Left renal pelvis (tissue), 4 donors: ENCODE measurements at places on chromosomes 3 and 15.

GRCh38 chr3:195116407-195117185, 154.4 kb downstream of the XXYLT1 start:
- DNase-seq = no peak

DNA sequence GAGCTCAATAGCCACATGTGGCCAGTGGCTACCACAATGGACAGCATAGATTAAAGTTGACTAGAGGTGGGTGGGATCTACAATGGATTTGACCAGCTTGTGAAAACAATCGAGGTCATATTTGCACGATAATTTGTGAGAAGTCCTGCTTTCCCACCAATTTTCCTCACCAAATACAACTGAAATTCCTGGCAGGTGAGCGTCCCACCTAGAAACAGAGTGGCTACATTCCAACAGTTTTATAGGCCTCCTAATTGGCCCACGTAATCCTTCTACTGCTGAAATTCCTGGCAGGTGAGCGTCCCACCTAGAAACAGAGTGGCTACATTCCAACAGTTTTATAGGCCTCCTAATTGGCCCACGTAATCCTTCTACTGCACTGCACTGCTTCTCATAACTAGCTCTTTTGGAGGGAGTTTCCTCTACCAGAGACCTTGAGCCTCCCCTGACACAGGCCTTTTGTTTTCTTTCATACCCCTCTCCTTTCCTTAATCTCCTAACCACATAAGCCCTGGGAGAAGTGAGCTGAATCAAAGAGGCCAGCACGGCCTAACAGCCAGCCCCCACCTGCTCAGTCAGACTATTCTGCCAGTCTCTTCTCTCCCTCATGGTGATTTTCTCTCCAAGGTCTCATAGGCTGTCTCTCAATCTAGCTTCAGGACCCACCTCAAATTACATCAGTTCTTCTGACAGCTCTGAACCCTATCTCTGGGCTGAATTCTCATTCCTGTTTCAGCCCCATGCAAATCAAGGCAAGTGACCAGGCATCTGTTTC, 80.2 kb downstream of the BFSP2 start:
- DNase-seq = no peak

DNA sequence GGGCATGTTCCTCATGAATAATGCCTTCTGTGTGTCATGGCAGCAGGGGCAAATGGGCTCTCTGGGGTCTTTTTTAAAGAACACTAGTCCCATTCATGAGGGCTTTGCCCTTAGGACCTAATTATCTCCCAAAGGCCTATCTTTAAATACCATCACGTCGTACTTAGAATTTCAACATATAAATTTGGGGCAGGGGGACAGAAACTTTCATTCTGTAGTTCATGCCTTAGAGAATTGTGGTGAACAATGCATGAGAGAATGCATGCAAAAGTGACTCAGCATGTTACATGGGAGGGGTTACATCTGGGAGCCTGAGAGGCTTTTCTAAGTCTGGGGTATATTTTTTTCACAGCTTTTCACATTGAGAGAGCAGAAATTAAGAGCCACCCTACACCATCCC, 208.5 kb upstream of the ROPN1 start:
- no peak for DNase-seq

- no peak for DNase-seq
Observed at GRCh38 chr3:63228677-63229076, 49.4 kb upstream of the SYNPR start.

GRCh38 chr15:98012354-98012753, 51.9 kb downstream of the ARRDC4 start:
- no peak for DNase-seq

DNA sequence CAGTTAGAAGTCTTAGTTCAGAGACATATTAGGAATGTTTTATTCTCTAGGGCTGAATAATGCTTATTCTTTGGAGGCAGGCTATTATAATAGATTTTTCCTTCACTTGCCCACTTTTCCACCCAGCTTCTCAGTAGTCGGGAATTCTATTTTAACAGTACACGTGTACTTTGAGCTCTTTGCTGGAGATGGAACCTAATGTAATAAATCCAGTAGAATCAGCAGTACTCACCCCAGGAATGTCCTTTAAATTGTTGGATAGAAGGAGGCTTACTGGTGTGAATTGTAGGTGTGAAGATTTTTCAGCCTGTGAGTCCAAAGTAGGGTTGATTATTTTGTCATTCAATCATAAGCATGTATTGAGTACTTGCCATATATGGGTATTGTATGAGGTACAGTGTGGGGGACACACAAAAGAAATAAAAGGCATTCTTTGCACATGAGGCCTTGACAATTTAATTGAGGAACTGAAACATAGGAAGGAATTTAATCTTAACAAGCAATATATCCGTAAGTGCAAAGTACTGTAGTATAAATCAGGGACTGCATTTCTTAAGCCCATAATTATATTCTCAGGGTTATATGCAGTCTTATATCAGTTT, 29.5 kb upstream of the MGA start:
- DNase-seq = no peak

GRCh38 chr15:101784644-101785043, 18.7 kb upstream of the OR4F6 start:
- no peak for DNase-seq

DNA sequence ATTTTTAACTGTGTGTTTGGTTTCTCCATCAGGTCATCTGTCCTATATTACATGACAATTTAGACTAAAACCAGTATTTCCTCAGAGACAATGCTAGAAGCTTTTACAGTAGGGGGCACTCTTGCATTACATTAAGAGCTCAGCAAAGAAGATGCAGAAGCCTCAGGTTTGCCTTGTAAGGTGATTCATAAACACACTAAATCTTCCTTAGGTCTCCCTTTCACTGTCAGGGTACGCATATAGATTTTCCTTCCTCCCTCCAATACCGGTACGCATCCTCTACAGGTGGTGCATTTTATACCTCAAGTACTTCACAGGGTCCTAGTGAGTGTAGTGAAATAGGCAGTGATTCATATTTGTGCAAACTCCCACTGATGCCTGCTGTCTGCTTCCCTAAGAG, 46.5 kb downstream of the CD86 start:
- peak; percentile 57 for DNase-seq

- no peak for DNase-seq
Observed at GRCh38 chr15:39685999-39686613, 96.5 kb downstream of the FSIP1 start.

GRCh38 chr15:75123395-75123794, 78.3 kb upstream of the C15orf39 start:
- no peak for DNase-seq

DNA sequence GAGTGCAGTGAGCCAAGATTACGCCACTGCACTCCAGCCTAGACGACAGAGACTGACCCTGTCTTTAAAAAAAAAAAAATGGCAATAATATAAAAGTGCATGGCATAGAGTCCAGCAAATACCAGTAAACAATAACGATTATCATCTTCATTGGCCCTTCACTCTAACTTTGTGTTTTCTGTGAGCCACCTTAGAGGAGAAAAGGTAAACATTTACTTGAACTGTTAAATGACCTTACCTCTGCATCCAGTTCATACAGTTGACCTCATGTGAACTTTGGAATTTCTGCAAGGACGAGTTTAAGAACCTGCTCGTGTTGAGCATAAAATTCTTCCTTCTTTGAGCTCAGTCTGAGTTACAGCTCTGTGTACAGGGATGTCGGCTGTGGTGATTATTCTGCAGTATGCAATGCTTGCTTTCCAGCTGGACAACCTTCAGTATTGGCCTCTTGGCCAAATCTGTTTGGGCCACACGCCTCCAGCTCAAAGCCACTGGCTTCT, 56.6 kb downstream of the RLBP1 start:
- no peak for DNase-seq

GRCh38 chr3:156659260-156659659, 15.1 kb upstream of the TIPARP start:
- DNase-seq = no peak

DNA sequence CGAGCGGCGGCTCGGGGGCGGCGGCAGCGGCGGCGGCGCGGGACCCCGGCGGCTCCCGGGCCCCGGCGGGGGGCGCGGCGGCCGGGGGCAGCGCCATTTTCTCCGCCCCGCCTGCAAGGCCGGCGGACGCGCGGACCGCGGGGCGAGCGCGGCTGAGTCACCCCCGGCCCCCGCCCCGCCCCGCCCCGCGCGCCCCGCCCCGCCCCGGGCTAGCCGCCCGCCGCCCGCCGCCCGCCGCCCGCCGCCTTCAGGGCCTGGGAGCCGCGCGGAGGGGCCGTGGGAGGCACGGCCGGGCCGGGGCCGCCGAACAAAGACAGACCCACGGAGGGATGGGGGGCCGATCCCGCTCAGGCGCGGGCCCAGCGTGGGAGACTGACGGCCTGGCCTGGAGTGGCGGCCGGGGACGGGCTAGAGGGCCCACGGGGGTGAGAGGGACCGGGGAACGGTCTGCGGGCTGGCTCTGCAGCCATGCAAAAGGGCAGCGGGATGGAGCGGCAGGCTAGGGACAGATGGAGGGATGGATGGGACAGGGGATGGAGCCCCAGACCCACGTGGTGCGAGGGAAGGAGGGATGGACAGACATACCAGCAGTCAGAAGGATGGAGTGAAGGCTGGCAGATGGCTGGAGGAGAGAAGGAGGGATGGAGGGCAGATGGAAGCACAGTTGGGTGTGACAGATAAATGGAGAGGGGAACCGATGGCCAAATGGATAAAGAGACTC, at the start of gene EIF4E3:
Gene EIF4E3, minus strand, starts transcription at position 132 of the 721 bp plus-strand sequence. Its CDS starts 35 bp downstream, at position 97.
- DNase-seq = no peak

DNA sequence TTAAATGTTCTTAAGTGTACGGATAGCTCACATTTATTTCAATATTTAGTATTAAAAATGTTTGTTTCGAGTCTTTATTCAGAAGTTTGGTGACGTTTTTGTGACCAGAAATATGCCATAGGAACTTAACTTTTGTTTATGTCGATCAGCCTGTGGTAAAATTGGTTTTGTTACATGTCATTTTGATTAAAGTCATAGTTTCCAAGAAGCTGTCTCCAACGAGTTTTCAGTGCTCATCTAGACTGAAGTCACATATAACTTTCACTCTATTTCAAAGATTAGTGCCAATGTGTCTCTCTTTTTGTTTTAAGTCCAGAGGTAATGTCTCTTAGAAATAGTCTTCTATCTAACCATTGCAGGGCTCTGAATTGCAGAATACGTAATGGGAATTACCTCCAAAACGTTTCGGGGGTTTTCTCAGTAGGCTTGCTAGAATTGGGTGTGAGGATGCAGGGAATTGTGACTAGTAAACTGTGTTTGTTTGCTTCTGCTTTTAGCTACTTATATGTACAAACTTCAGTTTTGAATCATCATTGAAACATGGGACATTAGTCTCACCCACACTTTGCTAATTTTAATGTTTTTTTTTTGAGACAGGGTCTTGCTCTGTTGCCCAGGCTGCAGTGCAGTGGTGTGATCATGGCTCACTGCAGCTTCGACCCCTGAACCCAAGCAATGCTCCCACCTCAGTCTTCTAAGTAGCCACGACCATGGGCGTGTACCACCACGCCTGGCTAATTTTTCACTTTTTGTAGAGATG, 3.0 kb downstream of the BUB1B start:
- no peak for DNase-seq

- DNase-seq = no peak
Observed at GRCh38 chr3:43534675-43535074, 87.1 kb downstream of the ANO10 start.

GRCh38 chr3:31255007-31255581, 277.6 kb upstream of the STT3B start:
- DNase-seq = no peak

- no peak for DNase-seq
Observed at GRCh38 chr15:101781928-101782327, 21.4 kb upstream of the OR4F6 start.

DNA sequence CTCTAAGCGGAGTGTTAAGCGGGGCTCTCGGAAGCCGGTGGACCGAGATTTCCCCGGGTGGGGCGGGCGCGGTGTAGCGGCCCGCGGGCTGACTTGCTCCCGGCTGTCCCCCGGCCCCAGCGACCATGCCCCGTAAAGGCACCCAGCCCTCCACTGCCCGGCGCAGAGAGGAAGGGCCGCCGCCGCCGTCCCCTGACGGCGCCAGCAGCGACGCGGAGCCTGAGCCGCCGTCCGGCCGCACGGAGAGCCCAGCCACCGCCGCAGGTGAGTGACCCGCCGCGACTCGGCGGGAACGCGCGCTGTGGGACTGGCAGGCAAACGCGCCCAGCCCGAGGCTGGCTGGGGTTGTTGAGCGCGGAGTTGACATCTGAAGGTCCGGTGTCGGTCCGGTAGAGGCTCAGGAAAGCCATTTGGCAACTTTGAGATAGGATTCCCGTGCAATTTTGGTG, 1.3 kb downstream of the SMC4 start:
- DNase-seq = no peak

- no peak for DNase-seq
Observed at GRCh38 chr3:61058836-61059235, 192.4 kb downstream of the FHIT start.

GRCh38 chr3:157515398-157515797, 12.2 kb upstream of the VEPH1 start:
- DNase-seq = no peak
